ENCODE measurements at places on chromosomes 11 and 22.
A peak's percentile ranks its signal among the peaks of the same experiment; 100 is the strongest.

GRCh38 chr11:118608360-118609227 lies 1.2 kb downstream of the PHLDB1 start:
- DNase-seq: no peak

DNA sequence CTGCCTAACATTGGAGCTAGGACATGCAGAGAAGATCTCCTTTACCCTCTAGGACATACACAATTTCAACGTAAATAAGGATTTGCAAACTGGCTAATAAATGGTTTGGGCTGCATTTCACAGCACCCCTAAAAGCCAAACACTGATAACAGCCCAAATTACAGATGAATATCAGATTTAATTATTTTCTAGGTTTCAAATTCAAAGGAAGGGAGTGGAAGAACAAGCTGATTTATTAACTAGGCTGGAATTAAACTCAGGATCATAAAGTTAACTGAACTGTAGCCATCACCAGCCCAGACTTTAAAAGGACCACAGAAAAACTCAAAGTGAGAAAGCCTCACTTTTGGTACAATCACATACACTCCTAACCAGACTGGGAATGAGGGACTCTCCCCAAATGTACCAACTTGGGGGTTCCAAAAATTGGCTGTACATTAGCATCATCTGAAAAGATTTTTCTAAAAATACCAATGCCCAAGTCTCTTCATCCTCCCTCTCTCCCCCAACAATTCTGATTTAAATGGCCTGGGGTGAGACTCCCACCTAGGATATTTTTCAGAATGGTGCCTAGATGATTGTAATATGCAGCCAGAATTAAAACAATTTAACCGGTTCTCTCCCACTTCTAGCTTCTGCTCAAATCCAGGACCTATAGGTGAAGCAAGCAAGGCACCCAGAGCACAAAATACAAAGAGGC lies 43.5 kb downstream of the SYTL2 start:
- no peak for DNase-seq

GRCh38 chr22:18060646-18061620 lies 16.9 kb upstream of the PEX26 start:
- no peak for DNase-seq

- DNase-seq: no peak
Measured at GRCh38 chr11:132772703-132773545, 759.4 kb downstream of the OPCML start.

DNA sequence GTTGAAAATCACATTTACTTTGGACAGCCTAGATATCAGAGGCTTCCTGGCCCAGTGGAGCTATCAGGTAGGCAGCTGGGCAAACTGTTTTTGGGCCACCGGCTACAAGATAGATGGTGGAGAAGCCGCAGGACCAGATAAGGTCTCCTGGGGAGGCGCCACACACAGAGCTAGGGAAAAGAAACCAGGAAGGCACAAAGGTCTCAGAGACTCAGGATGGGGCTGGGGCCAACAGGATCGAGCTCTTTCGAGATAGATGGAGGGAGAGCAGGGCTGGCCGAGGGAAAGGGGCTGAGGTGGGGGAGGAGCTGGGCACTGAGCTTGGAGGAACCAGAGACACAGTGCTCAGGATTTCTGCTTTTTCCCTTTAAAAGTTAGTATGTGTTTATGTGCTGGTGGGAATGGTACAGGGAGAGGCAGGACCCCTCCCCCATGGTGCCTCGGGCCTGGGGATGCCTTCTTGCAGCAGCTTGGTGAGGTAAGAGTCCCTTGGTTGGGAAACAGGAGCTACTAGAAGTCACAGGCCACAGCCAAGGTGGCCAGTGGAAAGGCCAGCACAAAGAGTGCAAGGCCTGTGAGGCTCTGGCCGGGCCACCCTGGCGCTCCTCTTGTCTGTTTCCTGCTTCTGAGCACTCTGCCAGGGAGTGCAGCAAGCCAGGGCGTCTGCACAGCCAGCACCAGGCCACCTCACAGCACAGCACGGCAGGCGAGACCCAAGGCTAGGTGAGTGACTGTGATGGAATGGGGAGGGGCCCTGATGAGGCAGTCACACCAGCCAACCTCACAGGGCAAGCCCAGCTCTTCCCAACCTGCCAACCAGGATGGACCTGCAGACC lies 11.5 kb upstream of the NAP1L4 start:
- DNase-seq: no peak

GRCh38 chr11:1290052-1291040 lies 19.1 kb downstream of the TOLLIP start:
- DNase-seq: no peak

DNA sequence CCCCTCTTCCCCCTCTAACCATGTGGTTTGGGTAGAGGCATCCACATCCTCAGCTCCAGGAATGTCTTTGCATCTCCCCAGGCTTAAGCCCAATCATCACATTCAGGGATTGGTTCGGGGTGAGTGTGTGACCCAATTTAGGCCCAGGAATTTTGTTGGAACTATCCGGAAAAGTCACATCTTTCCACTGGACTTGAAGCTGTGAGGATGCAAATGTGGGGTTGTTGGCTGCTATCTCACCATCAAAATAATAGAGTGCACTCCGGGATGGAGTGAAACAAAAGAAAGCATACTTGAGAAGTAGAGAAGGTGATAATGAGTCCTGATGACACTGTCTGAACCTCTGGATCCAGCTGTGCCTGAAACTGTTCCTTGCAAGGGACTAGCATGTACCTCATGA lies 33.8 kb upstream of the OLFML1 start:
- DNase-seq: no peak

- no peak for DNase-seq
Measured at GRCh38 chr11:1129611-1130160, 28.1 kb upstream of the MUC5AC start.

- DNase-seq: peak; percentile 39
Measured at GRCh38 chr11:78039919-78040671, 17.0 kb upstream of the KCTD14 start.

DNA sequence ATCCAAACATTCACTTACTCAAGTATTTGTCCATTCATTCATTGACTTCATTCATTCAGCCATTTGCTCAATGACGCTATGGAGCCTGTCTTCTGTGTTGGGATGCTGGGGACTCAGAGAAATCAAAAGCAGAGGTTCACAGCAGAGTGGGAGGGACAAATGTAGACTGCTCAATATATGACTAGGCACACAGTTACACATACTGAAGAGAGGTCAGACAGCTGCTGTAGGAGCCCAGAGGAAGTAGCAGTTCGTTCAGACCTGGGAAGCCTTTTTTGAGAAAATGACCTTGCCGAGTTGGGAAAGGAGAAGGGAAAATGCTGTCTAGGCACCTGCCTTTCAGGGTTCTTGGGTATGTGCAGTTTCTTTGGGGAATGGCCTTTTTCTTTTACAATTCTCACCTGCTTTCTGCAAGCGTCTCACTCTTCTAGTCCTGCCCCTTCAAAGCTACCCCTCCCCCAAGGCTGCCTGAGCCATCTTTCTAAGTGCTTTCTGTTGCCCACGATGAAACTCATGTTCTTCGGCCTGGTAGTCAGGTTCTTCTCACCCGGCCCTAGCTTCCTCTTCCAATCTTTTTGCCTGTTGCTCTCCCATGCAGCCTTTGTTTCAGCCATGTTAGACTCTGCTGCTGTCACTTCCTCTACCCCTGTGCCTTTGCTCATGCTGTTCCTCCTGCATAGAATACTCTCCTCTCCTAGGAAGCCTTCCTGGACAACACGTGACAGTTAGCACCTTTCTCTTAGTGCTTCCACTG lies 4.2 kb upstream of the UVRAG start:
- DNase-seq: no peak

DNA sequence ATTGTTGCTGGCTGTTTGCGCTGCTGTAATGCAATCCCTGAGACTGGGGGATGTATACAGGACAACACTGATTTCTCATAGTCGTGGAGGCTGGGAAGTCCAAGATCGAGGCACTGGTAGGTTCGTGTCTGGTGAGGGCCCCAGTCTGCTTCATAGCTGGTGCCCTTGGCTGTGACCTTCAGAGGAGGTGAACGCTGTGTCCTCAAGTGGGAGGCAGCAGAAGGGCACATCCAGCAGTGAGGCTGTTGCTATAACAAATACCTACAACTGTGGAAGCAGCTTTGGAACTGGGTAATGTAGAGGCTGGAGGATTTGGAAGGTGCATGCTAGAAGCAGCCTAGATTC lies 21.3 kb downstream of the KRTAP5-5 start:
- no peak for DNase-seq

DNA sequence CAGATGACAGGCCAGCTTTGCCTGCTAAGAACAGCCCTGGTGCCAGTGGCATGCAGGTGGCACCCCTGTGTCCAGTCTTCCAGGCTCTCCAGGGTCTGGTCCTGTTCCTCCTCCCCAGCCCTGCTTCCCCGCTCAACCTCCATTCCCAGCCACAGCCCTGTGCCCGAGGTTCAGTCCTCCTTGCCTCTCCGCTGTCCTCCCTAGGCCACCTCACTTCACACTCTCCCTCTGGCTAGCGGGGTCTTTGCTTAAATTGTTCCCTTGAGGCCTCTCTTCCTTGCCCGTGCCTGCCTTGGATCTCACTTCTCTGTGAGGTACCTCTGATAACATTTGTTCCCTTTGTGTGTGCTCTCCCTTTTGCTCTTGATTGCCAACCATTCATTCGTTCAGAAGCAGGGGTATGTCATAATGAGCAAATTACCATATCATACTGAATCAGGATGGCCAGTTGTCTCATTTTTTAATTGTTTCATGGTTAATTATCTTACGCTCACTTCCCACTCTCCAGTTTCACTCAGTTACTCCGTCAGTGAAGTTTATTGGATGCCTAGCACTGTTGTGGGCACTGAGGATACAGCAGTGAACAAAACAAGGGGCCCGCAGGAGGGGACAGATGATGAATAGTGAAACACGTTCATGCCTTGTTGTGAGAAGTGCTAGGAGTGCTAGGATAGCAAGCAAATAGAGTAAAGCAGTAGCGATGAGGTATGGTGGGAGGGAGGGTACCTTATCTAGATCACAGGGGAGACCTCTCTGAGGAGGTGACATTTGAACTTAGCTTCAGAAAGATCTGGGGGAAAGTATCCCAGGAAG lies 7.4 kb downstream of the BMAL1 start:
- no peak for DNase-seq

DNA sequence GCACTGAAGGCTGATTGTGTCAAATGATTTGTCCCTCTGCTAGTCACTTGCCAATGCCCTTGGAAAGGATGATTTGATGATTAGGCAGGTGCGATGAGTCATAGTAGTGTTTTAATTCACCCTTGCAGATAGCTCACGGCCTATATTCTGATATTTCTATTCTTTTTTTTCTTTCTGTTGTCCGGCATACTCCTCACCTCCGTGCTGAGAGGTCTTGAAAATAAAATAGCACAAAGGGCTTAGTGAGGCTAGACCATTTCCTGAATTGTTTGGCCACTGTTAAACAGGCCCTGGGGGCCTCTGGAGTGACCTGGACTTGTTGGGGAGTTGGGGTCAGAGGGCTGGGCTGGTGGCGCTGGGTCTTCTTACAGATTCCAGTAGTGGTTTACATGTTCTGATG lies 99.8 kb downstream of the ZBTB16 start:
- no peak for DNase-seq

GRCh38 chr22:28909375-28909774 lies 26.0 kb downstream of the ZNRF3 start:
- DNase-seq: no peak

DNA sequence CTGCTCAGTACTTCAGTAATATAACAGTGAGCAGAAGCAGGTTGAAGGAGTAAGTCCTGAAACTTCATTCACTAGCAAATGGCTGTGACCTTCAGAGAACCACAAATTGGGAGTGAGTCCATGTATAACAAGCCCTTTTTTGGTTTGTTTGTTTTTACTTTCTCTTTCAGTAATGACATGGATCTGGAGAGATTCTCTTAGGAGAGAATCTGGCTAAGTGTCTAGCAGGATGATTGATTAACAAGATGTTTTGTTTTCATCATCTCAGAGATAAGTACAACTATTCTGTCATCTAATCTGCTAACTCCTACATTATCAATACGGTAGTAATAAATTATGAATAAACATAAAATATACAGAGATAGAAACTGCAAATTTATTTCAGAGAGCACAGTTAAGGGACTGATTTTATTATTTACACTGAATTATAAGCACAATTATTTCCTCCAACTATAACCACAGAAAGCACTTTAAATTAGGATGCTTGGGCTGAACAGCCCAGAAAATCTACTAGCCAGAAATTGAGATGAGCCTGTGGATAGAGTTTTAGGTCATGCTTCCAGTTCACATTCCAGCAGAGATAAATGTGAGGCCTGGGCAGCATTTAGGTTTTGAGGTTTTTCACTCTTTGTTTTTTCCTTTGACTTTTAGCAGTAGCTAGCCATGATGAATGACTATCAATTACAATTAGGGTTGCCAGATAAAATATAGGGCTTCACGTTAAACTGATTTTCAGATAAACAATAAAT lies 429.3 kb upstream of the FAT3 start:
- no peak for DNase-seq

- DNase-seq: no peak
Measured at GRCh38 chr11:35590412-35590811, 27.8 kb upstream of the FJX1 start.

DNA sequence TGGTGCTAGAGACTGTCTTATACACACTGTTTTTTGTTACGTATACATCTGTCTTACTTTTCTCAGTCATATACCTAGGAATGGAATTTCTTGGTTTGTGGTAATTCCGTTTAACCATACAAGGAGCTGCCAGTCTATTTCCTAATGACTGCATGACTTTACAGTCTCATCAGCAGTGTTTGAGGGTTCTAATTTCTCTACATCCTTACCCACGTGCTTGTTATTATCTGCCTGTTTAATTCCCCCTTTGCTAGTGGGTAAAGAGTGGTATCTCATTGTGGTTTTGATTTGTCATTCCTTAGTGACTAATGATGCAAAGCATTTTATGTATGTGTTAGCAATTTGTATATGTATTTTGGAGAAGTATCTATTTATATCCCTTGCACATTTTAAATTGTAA lies 1008.0 kb downstream of the FAM181B start:
- DNase-seq: no peak

GRCh38 chr11:131693756-131694155 lies 323.3 kb downstream of the NTM start:
- DNase-seq: no peak

GRCh38 chr11:64339754-64340408 lies at the start of gene CCDC88B:
Gene CCDC88B, plus strand, starts transcription at chr11:64340204. Its CDS starts 63 bp downstream, at chr11:64340267.
- no peak for DNase-seq

DNA sequence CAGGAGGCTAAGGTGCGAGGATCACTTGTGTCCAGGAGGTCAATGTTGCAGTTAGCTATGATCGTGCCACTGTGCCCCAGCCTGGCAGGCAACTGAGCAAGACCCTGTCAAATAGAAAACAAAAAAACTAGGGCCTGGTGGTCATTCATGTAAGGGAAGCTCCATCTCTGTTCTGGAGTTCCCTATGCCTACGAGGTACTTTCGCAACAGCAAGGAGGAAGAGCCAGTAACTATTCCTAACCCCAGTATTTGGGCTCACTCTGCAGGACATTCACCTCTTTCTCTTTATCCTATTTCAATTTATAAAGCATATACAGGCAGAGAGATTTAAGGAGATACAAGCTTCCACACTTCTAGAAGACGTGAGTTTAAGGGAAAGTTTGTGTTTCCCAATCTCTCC lies 46.6 kb downstream of the RDX start:
- no peak for DNase-seq

- DNase-seq: no peak
Measured at GRCh38 chr22:49240472-49240871, 587.2 kb downstream of the BRD1 start.

DNA sequence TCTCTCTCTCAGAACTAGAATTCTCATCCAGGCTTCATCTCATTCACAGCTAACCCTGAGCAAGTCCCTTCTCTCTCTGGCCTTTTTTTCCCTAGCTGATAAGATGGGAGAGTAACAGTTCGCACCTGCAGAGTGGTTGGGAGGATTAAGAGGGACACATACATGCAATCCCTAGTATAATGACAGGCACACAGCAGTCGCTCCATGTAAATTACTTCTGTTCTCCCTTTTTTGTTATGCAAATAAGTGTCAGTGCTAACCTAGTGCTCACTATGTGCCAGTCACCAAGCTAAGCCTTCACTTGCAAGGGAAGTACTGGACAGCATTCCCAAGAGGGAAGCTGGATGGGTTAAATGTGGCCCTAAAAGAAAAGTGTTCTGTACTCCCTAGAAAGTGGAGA lies 63.4 kb downstream of the TENM4 start:
- DNase-seq: no peak

Measured in pulmonary artery endothelial cell (primary cell).